ENCODE measurements at places on chromosomes 12 and 14.

- DNase-seq: no peak
These were observed 1.7 kb downstream of the TRHDE start for GRCh38 chr12:72273851-72274351.

- no peak for DNase-seq
These were observed 17.5 kb downstream of the MARK3 start for GRCh38 chr14:103402695-103403094.

DNA sequence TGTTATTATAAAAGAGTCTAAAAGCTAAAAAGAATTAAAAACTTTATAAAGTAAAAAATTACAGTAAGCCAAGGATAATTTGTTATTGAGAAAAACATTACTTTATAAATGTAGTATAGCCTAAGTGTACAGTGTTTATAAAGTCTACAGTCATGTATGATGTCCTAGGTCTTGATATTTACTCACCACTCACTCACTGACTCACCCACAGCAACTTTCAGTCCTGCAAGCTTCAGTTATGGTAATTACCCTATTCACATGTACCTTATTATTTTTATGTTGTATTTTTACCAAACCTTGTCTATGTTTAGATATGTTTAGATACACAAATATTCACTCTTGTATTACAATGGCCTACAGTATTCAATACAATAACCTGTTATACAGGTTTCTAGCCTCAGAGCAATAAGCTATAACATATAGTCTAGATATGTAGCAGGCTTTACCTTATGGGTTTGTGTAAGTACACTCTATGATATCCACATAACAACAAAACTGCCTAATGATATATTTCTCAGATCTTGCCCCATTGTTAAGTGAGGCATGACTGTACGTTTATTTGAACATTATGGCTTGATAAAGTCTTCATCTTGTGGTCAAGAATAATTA is 113.7 kb upstream of the KITLG start:
- no peak for DNase-seq

- DNase-seq: no peak
These were observed 912.7 kb upstream of the LRFN5 start for GRCh38 chr14:40694023-40694422.

DNA sequence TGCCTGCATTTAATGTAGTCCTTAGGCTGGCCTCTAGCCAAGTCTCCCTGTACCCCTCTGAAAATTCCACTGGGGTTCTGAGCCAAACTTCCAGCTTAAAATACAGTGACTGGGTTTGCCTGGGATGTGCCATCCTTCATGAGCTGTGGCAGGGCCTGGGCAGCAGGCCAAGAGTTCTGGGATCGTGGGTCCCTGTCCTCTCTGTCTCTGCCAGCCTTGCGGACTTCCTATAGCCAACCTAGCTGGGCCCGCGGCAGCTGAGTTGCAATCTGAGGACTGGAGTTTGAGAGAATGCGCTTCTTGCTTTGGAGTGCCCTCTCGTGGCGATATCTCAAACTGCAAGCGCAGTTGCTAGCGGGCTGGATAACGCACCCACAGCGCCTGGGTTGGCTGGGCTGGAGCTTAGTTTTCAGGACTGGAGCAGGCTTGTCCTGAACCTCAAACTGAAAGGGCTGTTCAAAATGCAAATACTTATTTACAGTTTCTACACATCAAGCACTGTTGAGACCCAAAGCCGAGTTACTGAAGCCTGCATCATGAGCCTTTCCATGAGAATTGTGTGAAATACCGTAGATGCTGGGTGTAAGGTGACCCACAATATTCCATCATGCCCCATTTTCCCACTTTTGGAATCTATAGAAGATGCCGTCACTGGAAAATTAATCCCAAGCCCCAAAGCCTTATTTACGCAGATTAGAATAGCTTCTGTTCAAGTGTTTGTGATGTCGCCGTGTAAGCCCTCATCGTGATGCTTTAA is 7.3 kb upstream of the IFI27L2 start:
- DNase-seq: peak; percentile 93

DNA sequence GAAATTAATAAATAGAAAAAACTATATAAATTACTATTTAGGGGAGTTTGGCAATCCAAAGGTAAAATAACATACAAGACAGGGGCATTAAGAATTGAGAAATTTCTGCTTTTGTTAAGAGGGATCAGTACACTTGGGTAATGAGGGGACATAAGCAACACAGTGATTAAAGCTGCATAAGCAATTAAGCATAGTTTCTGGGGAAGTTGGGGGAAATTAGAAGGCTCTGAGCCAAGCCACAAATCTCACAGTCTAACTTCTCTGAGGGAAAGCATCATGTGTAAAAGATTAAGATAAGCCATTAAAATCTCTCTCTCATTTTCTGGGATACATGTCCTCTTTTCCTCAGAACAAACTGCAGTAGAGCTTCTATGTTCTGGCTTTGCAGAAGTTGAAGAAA is 533.9 kb upstream of the LRFN5 start:
- no peak for DNase-seq

- DNase-seq: no peak
These were observed 64.8 kb downstream of the CCDC60 start for GRCh38 chr12:119399301-119399700.

DNA sequence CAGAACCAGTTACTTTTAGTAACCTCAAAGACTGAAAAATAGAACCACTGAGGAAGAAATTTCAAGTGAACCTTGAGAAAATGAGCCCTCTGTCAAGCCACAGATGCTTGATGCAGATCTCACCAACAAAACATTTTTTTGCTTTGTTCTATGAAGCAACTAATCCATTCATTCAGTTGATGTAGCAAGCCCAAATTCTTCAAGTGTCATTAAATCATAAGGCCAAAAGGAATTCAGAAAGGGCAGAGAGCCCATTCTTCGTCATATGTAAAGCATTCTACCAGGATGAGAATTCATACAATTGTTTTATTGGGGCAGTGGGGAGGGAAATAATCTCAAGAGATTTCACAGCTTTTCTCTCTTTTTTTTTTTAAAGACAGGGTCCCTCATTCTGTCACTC is 218.0 kb upstream of the RGS6 start:
- DNase-seq: no peak

GRCh38 chr12:10617863-10618262 is 4.5 kb upstream of the MAGOHB start:
- no peak for DNase-seq

DNA sequence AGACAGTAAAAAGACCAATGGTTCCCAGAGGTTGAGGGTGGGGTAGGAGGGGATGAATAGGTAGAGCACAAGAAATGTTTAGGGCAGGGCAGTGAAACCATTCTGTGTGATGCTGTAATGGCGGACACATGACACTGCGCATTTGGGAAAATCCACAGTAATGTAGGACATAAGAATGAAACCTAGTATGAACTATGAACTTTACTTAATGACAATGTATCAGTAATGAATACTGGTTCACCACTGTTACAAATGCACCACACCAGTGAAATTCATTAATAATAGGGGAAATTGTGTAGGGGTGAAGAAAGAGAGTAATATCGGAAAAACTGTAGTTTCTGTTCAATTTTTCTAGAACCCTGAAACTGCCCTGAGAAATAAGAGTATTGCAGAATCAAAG is 5.6 kb downstream of the ERH start:
- DNase-seq: no peak

GRCh38 chr12:12721176-12721751 is 4.1 kb downstream of the CDKN1B start:
- no peak for DNase-seq

GRCh38 chr14:49895480-49895879 is 2.6 kb downstream of the ARF6 start:
- no peak for DNase-seq

DNA sequence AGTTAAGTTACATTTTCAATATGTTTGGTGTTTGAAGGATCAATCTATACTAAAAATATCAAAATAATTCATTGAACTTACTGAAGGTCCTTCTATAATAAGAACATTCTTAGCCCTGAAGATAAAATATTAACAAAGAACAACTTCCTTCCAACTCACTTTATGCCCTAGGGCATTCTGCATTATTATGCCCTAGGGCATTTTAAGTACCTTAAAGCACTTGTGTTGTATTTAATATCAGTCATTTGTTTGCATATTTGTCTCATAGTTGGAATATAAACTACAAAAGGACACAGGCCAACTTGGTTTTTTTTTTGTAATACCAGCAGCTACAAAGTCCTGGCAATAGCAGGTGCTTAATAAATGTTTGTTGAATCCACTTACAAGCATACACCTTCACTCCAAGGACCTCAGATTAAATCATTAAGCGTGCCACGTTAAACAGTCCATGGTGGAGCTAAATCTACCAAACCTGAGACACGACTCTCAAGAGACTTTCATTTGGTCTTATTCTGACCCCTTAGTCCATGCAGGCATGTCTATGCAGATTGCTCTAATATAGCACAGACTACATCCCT is 50.7 kb downstream of the EPS8 start:
- no peak for DNase-seq

- no peak for DNase-seq
These were observed 391.1 kb downstream of the MDGA2 start for GRCh38 chr14:47284283-47284682.

- DNase-seq: peak; percentile 77
These were observed 107.7 kb downstream of the ARF6 start for GRCh38 chr14:50000380-50001150.

GRCh38 chr14:106840991-106841390 is 1314.6 kb downstream of the TMEM121 start:
- DNase-seq: no peak

DNA sequence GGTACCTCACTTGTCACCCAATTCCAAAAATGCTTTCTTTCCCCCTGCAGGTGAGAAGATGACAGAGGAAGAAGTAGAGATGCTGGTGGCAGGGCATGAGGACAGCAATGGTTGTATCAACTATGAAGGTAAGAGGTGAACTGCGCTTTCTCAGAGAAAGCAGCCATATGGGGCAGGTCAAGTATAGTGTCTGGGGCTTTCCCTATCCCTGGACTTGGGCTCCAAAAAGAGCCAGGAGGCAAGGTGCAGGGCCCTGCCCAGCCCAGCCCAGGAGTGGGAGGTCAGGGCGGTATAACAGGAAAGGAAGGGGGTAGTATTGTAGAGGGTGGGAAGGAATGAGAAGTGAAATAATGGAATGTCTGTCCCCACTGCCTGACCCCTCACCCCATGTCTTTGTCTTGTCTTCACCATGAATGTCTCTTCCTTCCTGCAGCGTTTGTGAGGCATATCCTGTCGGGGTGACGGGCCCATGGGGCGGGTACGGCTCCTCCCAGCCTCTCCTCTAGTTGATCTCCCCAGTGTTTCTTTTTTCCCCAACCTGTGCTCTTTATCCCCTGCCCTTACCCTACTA is 2.1 kb downstream of the MYL6 start:
- peak; percentile 54 for DNase-seq

GRCh38 chr12:53169644-53170043 is 10.9 kb upstream of the ZNF740 start:
- DNase-seq: no peak

DNA sequence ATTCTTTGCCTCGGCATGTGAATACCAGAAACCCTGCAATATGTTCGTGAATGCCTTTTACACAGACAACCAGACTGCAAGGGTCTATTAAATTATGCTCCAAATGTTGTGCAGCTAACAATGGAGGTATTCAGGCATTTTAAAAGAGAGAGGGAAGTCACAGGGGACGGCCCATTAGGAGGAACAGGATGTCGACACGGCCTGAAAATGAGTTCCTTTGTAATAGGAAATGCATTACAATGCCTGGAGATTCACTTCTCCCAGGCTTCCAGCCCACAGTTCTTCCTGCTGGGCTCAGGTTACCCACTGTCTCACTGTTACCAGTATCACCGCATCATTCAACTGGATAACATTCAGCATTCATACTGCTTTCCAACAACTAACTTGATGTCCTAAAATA is 2.5 kb downstream of the DUSP6 start:
- DNase-seq: no peak

- no peak for DNase-seq
These were observed 11.2 kb downstream of the KCNH3 start for GRCh38 chr12:49549735-49550692.

DNA sequence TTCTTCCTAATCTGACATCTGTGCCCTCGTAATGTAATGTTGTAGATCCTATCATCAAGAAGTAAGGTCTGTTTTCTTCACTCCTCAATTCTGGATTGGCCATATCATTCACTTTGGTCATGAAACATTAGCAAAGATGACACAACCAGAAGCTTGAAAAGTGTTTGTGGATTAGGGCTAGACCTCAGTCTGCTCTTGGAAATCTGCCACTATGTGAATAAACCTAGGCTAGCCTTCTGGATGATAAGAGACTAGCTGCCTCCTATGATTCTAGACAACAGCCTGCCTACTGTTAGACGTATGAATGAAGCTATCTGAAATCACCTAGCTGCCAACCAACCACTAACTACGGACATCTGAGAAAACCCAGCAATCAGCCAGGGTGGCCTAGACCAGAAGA is 38.7 kb upstream of the LYZ start:
- DNase-seq: no peak

DNA sequence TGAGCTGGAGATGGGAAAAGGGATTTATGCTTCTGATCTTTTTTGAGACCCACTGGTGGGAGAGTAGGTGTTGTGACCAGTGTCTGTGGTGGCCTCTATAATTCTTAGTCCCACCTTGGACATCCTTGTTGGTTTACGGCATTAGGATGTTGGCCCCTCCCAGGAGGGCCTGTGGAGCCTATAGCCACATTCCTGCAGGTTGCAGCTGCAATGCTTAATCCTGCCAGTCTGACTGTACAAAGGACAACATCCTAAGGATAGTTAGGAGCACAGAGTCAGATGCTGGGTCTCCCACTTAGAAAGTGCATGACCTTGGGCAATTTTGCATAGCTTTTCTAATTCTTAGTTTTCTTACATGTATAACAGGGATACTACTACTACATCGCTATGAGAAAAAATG is 150.9 kb upstream of the SLC38A2 start:
- DNase-seq: no peak

- no peak for DNase-seq
These were observed 6.2 kb downstream of the KRT77 start for GRCh38 chr12:52697058-52697582.

GRCh38 chr12:44876544-44877410 is 662 bp upstream of the NELL2 start:
- peak; percentile 51 for DNase-seq

DNA sequence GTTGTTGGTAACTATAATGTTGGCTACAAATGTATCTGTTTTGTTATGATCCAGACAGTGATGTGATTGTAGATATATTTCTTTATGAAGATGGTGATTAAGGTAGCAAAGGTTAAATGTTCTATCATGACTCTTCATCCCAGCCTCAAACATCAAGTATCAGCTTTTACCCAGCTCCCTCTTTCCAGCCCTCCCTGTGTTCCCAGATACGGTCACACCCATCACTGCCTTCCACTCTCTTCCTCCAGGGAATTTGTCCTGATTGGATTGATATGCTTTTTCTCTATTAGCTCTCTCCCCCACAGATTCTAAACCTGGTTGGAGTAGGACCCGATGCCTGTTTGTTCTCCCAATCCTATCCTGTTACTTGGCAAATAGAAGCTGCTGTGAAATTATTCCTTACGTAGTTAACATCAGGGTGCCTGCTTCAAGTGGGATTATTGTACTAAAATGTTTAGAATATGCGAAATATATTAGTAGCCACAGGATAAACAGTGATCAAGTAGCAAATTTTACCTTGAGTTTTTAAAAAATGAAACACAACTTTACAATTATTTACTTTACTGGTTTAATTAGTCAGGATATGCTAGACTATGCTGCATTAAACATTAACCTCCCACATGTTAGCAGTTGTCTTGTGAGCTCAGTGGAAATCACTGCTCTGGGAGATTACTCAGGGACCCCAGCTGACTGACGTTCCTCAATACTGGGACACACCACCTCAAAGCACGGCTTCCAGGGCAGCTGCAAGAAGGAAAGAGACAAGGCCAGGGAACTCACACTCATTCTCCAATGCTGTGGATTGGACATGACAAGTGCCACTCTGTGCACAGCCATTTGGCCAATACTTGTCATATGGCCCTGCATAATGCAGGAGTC is 165.3 kb downstream of the ALX1 start:
- no peak for DNase-seq
